ENCODE measurements at places on chromosomes 11 and 22. TPM values are rescaled to one million over a fixed set of nuclear protein-coding genes. Genes with fewer than 3 reads are reported as not detected.

The LRP4 gene
- 4.7 TPM for total RNA-seq

The ADM2 gene
- total RNA-seq, result 1.8 TPM

The PACS1 gene
- total RNA-seq, result 25.8 TPM

The TEX12 gene
- total RNA-seq, result 0.11 TPM

The CLTCL1 gene
- 9.5 TPM for total RNA-seq

The ASCL3 gene
- total RNA-seq, result not detected

The OR2D2 gene
- 1.5 TPM for total RNA-seq

The SMIM35 gene
- not detected for total RNA-seq

The NRXN2 gene
- 0.55 TPM for total RNA-seq

The FOXRED1 gene
- 15.2 TPM for total RNA-seq

The TRIM51 gene
- total RNA-seq, result not detected

The FAM180B gene
- 0.12 TPM for total RNA-seq

The TUB gene
- 8.9 TPM for total RNA-seq

The FOLR1 gene
- total RNA-seq, result 0.12 TPM

The TREH gene
- total RNA-seq, result under 0.01 TPM

Data from uterine smooth muscle cell (primary cell).